Left ventricle myocardium inferior (tissue), 1 donor: ENCODE measurements at places on chromosomes 2 and 18.

GRCh38 chr2:223674998-223675609, 72.9 kb upstream of the SCG2 start:
- no peak for DNase-seq

GRCh38 chr18:78742218-78742745, 237.3 kb upstream of the SALL3 start:
- no peak for DNase-seq

- DNase-seq, result no peak
Measured at GRCh38 chr2:235640926-235641723, 147.3 kb downstream of the AGAP1 start.

DNA sequence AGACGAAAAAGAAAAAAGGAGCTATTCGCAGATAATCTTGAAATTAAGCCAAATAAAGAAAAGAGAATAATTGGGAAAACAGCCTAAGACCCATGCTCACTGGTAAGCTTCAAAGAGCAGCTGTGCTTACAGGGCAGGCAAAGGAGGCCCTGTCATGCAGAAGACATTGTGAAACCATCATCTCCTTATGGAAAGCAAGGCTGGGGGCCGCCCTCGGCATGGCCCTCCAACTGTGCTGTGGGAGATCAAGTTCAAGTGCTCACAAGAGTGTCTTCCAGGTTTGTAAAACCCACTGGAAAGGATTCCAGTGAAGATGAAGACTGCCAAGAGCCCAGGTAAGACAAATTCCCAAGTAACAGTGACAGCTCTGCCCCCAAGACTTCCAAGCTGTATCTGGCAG, 32.2 kb downstream of the ACVR1 start:
- DNase-seq, result no peak

DNA sequence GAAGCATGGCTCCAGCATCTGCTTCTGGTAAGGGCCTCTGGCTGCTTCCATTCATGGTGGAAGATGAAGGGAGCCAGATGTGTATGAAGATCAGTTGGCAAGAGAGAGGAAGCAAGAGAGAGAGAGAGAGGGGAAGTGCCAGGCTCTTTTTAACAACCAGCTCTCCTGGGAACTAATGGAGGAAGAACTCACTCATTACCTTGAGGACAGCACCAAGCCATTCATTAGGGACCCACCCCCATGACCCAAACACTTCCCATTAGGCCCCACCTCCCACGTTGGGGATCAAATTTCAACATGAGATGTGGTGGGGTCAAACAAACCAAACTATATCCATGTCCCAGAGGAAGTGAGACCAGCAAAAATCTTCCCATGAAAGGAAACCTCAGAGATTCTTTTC, 124.8 kb upstream of the SIX2 start:
- DNase-seq, result no peak

GRCh38 chr2:172394002-172394401, 33.4 kb upstream of the ITGA6 start:
- no peak for DNase-seq

DNA sequence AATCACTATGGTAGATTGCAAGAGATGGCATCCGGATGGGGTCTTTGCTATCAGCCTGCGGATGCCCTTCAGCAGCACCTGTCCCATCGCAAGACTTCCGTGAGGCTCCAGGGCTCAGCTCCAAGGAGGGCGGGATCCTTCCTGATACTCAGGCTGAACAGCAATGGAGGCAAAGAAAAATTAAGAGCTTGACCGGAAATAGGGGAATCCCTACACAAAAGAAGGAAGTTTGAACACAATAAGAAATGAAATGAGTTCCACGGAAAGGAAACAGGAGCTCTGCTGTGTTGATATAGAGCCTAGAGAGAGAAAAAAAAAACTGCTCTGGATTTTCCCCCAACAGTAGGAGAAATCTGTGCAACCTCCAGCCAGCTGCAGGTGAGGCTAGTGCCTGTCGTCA, 91.9 kb downstream of the ARL4C start:
- no peak for DNase-seq

DNA sequence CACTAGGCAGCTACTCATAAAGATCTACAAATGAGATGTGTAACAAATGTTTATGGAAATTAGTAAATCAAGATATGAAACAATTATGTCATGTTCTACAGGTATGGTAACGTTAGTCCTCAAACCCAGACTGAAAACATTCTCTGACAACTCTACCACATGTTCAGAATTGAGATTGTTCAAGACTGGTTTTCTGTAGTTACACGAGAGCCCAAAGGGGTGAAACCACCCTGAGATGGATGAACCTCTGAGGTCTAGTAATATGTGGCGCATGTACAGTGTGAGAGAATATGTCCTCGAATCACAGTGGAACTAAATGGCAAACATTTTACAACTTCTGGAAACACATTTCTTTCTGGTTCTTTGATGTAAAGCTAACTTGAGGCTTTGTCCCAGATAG, 614.3 kb downstream of the ZEB2 start:
- DNase-seq, result no peak

DNA sequence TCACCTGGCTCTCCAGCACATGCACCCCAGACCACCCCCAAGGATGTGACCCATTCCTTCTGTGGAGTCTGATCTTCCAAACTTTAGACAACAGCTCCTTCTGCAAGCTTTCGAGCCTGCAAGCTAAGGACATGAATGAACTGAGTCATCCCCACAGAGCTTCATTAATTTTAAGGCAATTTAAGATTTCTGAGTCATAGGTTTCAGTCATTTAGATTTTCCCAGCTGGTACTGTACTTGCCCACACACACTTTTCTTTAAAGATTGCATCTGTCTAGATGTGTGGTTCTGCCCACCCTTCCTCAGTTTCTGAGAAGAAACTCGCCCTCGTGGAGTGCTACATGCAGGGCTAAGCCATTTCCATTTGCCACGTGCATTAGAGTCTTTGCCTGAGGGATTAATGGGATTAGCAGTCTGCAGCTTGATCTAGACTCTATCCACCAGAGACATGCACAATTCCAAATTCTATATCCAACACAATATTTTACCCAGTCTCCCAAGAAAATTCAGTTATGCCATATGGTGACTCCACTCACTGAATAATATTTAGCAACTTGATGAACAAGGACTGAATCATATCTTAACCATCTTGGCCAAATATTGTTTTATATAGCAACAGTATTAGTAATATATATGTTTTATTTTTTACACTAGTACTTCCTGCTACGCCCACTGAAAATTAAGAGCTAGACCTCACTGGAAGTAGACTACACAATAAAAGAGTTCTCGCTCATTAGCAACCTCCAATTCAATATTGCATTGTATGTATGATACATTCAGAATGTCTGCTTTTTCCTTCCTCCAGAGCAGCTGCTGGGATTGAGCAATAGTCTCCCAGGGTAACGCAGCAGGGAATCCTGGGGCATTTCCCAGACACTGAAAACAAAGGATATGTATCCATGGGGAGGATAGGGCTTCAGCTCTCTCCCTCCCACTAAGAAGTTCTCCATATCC, 14.3 kb upstream of the TRIB2 start:
- no peak for DNase-seq
